ENCODE measurements at places on chromosomes 4 and X.

GRCh38 chr4:99033956-99034355 is 38.4 kb downstream of the METAP1 start:
- DNase-seq: no peak

DNA sequence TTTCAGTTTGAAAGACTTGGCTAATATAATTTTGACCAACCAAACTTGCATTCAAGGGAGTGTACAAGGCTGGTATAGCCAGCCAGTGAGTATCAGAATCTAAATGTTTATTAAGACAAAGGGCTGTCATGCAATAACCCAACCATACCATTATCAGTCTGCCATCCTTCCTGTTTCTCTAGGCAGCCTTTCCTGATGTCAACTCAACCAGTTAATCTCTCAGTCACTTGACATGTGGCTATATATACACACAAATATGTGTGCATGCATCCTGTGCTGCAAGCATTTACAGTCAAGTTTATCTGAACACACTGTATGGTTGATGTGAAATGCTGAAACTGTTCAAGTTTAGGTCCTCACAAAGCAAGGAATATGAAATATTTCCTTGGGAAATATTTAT is 17.2 kb downstream of the BTK start:
- no peak for DNase-seq

DNA sequence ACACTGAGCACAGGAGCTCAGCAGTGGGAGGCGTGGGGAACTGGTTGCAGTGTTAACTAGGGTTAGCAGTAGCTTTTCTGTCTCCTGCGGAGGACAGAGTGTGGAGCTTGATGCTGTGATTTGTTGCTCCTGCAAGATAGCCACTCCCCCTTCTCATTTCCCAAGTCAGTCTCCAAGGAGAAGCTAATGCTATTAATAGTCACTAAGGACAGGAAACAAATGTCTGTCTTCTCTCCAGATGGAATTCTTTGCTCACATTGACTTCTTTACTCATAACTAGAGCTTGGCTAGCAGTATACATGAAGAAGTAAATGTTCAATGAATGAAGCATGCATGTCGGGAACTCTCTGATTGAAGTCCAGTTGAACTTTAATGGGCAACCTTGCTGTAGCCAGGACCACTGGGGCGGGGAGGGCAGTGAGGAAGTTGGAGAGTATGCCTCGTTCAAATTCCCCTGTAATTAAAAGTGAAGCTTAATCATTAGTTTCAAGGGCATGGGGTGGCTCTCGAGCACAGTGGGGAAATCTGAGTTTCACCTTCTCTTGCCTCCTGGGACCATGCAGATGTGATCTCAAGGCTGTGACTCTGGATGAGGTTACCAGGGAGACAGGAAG is 156.6 kb upstream of the SCML1 start:
- DNase-seq: no peak

DNA sequence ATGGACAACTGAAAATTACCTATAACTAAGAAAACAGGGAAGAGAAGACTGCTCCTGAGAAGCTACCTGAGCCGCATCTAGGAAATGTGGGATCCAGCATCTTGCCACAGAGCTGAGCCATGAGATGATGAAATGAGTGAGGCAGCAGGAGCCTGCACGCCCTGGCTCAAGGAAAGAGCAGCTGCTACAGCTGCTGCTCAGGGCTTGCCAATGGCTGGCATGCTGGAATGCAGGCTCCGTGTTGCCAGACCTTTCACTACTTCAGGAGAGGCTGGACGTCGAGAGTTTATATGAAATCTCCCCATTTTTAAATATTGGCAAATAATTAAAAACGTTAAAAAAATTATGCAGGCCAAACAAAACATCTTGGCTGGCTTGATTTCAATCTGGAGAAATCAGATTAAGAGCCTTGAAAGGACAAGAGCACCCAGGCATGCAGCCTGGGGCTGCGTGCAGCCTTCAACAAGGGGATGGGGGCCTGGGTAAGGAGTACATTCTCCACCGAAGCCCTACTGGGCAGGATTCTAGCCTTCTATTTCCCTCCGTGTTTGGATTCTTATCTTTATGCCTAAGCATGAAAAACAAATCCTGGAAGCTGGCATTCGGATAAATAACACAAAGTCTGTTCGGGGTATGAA is 227.6 kb downstream of the NR3C2 start:
- no peak for DNase-seq

DNA sequence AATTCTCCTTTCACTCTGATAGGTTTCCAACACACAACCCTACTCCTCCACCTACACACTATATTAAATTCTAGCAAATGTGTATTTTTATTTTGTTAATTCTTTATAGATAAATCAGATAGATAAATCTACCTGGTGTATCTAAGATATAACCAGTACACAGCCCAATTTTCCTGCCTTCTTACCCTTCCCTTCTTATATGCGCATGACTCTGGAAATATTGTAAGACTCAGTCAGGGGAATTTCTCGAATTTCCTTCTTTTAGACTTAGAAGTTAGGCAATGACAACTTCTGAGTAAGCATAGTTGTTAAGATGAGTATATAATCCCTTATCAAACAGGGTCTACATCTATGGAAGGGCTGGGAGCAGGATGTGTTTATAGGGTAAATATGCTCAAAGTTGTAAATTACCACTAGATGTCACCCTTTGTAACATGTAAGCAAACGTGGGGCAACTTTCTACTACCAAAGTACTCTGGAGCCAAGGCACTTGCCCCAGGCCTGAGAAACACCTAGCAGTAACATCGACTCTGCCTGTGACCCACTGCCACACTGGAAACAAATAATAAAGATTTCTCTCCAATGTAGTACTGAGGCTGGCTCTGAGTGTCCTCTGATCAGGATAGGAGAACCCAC is 444.7 kb downstream of the IQCM start:
- no peak for DNase-seq

DNA sequence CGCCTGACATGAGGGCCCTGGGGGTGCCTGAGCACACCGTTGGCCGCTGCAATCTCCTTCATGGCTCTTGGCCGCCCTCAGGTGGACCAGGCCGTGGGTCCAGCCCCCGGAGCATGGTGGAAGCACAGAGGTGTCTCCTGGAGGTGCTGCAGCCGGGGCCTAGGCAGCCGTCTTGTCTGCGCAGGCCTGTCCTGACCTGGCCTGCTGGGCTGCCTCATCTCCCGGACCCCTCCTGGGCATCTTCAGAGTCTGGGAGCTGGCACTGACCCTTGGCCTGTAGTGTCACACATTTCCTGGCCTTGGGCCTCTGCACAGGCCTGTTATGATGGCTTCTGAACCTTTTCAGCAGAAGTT is 20.9 kb downstream of the UVSSA start:
- DNase-seq: no peak

GRCh38 chr4:162450531-162451035 is 286.8 kb upstream of the FSTL5 start:
- no peak for DNase-seq

GRCh38 chrX:97026406-97026805 is 142.7 kb downstream of the RPA4 start:
- no peak for DNase-seq

- no peak for DNase-seq
Measured at GRCh38 chr4:20151436-20151835, 100.3 kb upstream of the SLIT2 start.

GRCh38 chr4:132759199-132759780 is 389.8 kb upstream of the PCDH10 start:
- DNase-seq: no peak

DNA sequence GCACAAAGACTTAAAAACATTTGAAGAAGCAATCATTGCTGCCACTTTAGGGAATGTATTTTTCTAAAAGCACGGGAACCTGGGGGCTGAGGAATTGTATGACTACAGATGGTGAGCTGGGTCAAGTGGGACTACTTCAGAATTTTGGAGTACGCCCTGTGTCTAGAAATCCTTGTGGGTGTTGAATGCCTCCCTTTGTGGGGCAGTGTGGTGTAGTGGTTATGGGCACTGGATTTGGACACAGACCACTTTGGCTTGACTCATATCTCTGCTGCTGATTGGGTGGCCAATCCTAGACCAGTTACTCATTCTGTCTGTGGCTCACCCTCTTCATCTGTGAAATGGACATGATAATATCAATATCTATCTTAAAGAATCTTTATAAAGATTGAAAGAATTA is 155.0 kb upstream of the RPS6KA3 start:
- DNase-seq: no peak

DNA sequence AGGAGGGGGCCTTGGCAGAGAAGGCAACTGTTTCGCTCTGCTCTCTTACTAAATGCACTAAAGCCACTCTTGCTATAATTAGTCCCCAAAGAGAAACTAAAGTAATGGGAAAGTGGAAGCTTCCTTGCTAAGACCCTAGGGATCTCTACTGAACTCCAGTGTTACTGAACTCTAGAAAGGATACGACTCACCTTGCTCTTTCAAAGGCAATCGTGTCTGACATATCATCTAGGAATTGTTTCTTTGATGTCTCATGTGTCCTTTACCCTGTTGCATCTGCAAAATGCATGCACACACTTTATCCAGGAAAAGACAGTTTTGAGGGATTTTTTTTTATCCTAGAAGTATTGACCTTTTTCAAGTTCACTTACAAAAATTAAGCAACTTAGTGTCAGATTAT is 148.1 kb upstream of the FAM9B start:
- no peak for DNase-seq

- no peak for DNase-seq
Measured at GRCh38 chr4:100417565-100417964, 100.3 kb downstream of the EMCN start.

- no peak for DNase-seq
Measured at GRCh38 chr4:47863486-47863885, 25.6 kb upstream of the CORIN start.

DNA sequence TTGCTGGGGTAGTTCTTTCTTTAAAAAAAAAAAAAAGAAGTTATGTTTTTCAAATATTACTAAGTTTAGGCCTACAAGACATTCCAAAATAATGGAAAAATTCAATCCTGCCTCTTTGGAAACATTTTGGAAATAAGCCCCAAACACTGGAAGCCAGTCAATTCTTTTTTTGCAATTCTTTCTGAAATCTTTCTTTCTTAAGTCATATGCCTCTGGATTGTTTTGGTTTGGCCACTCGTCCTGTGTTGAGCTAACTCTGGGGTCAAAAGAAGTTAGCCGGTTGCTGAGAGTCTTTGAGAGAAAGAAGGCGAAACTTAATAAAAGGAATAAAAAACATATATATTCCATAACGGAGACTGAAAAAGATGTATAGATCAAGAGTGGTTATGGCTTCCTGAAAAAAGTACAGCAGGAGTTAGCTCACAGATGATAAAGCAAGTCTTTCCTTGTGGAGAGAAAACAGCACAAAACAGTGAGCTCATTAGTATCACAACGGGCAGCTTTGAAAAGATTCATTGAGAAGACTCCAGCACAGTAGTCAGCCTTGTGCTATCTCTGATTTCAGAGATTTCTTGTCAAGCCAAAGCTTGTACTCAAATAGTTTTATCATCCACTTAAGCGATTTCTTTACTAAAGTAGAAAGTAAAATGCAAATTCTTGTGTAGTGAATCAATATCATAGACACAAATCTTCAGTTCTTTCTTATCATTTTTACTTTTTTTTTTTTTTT is 64.8 kb downstream of the PLS3 start:
- DNase-seq: no peak

DNA sequence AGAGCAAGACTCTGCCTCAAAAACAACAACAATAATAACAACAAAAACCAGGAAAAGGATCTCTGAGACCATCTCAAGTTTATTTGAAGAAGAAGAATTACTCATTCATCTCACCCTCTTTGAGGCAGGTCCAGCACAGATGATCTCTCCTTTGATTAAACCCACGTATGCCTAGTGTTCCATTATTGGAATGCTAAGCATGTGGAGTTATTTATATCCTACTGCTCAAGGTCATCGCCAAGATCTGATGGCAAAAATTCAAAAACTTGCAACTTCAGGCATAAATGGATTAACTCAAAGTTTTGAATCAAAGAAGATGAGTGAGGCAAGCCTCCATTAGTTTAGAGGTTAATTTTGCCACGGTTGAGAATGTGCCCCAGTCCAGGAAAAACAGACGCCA is 184.2 kb downstream of the DHRSX start:
- no peak for DNase-seq

DNA sequence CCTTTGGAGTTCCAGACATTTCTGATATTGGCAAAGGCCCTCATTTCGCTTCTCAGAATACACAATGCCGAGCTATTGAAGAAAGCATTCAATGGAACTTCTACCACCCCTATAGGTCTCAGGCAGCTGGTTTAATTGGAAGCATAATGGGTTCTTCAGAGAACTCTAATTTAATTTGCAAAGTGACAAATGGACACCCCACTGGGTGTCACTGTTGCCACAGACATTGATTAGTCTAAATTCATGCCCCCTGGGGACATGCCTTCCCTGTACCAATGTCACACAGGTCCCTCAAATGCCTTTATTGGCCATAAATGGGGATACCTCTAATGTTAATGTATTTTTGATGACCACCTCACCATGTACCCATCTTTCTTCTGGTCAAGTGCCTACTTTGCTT is 22.9 kb upstream of the TMEM255A start:
- no peak for DNase-seq

DNA sequence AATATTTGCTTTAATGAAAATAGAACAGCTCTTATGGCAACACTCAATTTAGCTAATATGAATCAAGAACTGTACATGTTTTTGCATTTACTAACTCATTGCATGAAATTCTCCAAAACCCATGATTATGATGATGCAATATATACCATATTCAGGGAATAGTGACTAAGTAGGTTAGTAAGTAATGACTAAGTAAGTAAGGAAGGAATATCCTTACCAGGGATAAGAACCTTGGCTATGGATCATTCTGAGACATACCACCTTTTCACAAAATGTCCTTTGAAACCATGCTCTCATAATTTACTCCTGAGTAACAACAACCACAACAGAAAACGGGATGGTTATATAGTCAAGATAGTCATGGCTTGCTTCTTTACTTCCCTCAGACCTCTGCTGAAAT is 1513.0 kb downstream of the STIM2 start:
- DNase-seq: no peak

All from activated naive CD4-positive, alpha-beta T cell treated with Interleukin-2 at 50 U/mL for 16 hours (primary cell).